ENCODE measurements at places on chromosomes 1 and 21. TPM values are rescaled to one million over a fixed set of nuclear protein-coding genes. Genes with fewer than 3 reads are reported as not detected.

MIXL1 gene
- total RNA-seq, result not detected

LCK gene
- 0.16 TPM for total RNA-seq

RASSF5 gene
- 9.0 TPM for total RNA-seq

DNA sequence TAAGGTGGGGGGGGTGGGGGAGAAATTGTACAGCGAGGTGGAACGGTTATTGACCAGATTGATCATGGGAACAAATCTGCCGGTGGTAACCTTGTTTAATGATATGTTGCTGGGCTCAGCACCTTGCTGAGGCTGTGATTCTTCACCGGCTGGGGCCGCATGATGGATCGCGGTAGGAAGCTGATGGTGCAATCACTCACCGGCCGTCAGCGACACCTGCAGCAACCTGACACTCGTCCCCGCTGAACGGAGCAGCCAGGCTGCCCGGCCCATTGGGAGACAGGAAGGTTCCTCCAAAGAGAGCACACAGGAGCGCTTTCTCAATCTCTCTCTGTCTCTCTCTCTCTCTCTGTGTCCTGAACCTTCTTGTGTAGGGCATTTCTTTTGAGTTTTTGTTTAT, 128.5 kb upstream of the RRP15 start:
- DNase-seq, result no peak

DNA sequence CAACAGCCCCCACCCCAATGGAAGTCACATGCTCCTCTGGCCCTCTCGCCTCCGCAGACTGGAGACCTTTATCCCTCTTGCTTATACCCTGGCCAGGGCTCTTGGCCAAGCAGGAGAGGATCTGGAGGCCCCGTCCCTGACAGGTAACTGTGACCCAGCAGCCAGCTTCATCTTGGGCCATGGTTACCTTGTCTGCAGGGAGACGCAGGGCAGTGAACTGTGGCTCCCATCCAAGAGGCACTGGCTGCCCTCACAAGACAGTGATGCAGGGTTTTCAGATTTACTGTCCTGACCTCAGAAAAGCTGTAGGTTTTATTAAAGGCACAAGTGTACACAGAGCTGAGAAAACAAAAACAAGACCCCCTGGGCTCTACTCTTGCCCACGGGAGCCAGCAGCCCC, 96.7 kb upstream of the KLHDC7A start:
- no peak for DNase-seq

DNA sequence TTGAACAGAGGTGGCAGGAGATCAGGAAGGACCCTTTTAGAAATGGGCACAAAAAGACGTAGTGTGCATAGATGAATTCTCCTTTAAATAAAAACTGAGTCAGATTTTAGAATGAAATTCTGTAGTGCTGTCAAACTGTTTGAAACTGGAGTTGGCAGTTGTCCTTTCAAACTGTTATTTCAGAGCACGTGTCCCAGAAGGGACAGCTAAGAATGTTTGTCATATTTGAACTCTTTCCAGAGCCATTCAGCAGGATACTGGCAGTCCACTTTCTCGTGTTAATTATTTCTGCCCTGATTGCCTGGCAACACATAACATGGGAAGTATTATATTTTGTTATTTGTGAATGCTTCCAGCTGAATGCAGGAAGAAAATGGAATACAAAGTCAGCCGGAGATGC, 212.3 kb upstream of the DPYD start:
- no peak for DNase-seq

GRCh38 chr1:173415905-173416450, 61.2 kb upstream of the PRDX6 start:
- no peak for DNase-seq

GRCh38 chr21:40732253-40733023, 114.5 kb downstream of the DSCAM start:
- DNase-seq, result no peak

DNA sequence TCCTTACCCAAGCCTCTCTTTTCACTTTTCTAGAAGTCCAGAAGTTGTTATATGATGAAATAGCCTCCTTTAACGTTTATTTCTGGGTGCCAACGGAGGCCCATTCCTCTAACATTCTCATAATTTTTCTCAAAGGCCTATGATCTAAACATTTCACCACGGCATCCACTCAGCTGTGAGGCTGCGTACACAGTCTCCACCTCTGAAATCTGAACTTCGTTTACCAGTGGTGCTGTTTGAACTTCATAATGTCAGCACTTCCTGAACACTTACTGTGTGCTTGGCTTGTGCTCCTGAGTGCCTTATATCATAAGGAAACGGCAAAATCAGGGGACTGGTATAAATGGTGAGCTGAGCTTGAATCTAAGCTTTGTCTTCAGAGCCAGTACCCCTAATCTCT, 12.0 kb upstream of the RBP7 start:
- DNase-seq, result no peak

- no peak for DNase-seq
Observed at GRCh38 chr1:223775711-223776074, 63.4 kb downstream of the CAPN2 start.

DNA sequence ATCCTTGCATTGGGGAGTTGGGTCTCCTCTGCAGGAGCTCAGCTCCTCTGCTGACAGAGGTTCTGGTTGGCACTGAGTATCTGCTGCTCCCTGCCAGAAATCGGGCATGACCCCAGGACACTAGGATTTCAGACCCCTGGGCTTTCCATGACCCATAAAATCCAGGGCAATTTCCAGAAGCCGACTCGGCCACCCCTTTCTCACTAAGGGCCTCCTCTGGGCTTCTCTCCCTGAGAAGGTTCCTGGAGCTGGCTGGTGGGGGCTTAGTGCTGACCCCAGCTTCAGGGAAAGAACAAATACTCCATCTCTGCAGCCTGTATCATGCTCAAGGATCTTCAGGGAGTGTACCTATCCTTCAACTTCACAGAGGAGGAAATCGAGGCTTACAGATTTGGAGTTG, 603.4 kb downstream of the PTPRU start:
- no peak for DNase-seq

DNA sequence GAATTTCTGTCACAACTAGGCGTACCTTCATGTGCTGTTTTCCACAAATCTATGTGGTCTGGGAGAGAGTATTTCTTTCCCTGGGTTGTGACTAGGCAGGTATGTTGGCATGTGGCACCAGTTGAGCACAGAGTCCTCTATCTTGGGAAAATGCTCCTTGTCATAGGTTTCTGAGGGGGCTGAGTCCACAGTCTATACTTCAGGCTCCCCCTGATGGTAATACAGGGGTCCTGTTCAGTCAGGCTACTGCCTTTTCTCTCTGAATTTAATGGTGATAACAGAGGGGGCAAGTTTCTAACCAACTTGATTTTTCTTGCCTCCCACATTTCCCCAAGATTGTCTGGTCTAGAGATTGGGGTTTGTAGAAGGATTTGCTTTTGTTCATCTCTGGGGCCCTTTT, 35.8 kb downstream of the VANGL1 start:
- DNase-seq, result no peak

DNA sequence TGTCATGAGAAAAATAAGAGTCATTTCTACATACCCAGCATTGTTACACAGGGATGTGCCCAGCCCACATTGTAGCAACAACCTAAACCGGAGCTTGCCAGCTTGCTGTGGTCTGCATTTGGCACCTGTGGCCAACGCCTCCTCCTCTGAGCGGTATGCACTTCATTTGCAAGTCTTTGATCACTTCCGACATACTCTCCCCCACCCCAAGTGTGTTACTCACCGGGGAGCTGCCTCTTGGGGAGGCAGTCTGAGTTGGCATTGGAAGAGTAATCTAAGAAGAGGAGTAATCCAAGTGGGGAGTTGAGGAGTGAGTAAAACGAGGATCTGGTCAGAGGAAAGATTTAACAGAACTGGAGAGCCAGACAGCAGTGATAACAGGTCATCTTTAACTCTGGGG, 3.8 kb downstream of the BCL9 start:
- DNase-seq, result peak; percentile 68
